SJCRH30 (cell line): ENCODE measurements at places on chromosomes 4 and X.
A peak's percentile ranks its signal among the peaks of the same experiment; 100 is the strongest.

DNA sequence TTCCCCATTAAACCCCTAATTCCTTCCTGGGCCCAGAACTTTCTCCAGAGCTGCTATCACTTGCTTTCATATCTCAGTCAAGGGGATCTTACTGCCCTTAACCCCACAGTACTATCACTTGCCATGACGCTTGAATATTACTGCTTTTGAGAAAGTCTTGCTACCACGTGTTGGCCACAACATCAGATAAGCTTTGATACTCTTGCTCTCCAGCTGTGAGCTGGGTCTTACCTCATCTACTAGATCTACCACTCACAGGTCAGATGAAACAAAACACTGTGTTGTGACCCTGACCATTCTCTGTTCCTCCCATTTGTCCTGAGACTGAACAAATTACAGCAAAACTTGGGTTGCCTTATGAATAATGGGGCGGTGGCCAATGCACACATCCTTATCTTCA is 12.1 kb upstream of the TAPT1 start:
- DNase-seq: no peak

- no peak for DNase-seq
These were observed 778.4 kb upstream of the FRG1 start for GRCh38 chr4:189162073-189162789.

DNA sequence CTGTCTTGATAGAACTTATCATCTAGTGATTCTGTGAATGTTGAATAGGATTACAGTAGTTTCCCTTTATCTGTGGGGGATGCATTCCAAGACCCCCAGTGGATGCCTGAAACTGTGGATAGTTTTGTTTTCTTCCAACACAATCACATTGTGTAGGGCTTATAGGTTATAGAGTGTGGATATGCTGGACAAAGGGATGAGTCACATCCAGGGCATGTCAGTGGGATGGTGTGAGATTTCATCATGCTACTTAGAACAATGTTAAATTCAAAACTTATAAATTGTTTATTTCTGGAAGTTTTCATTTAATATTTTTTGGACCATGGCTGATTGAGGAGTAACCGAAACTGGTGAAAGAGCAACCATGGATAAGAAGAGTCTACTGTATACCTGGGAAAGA is 432.3 kb upstream of the ATOH1 start:
- DNase-seq: peak; percentile 13

- no peak for DNase-seq
These were observed 150.8 kb downstream of the AFAP1 start for GRCh38 chr4:7788694-7789425.

- no peak for DNase-seq
These were observed 482.6 kb upstream of the TENM3 start for GRCh38 chr4:181760560-181760959.

DNA sequence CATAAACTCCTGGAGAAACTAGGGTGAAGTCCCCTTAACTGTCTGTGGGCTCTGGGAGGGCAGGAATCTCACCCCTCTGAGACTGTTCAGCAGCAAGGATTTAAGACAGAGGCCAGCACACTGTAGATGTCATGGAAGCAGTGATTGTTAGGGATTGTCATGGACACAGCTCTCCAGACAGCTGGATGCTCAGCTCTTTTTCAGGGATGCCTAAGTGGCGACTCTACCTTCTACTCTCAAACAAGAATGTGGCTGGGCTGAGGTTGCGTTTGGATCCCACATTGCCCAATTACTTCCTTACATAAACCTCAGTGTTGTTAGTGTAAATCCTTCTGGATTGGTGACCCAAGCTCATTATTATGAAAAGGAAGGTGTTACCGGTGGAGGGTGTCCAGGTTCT is 291.9 kb upstream of the VCX3A start:
- no peak for DNase-seq

DNA sequence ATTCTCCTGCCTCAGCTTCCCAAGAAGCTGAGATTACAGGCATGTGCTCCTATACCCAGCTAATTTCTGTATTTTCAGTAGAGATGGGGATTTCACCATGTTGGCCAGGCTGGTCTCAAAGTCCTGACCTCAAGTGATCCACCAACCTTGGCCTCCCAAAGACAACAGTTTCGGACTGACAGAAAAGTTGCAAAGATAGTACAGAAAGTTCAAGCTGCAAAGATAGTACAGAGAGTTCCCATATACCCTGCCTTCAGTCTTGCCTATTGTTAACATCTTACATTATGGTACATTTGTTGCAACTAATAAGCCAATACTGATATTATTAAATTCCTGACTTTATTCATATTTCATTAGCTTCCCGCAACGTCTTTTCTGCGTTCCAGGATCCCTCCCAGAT is 65.8 kb downstream of the SUPT20HL2 start:
- no peak for DNase-seq
